ENCODE measurements at places on chromosomes 7 and 10.

GRCh38 chr7:27608776-27609495 is 53.7 kb downstream of the HIBADH start:
- DNase-seq, result no peak

- DNase-seq, result no peak
These were observed 18.3 kb upstream of the ST8SIA6 start for GRCh38 chr10:17472481-17473227.

- no peak for DNase-seq
These were observed 52.7 kb upstream of the VIPR2 start for GRCh38 chr7:159197066-159197975.

- no peak for DNase-seq
These were observed 30.8 kb upstream of the GPAM start for GRCh38 chr10:112214298-112214926.

DNA sequence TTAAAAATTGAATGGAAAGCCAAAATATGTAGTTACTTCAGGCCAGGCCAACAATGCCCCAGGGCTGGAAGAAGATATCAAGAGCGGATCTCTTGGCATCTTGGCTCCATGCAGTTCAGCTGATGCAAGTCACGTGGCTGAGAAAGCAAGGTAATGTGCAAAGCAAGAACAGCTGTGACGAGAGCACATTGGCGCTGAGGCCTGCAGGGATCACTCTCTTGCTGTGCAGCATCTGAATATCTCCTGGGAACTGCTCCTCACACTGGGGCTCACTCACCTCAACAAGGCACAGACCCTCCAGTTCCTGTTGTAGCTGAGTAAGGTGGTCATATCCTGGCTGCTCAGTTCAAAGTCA is 14.0 kb downstream of the AKR1B1 start:
- no peak for DNase-seq

DNA sequence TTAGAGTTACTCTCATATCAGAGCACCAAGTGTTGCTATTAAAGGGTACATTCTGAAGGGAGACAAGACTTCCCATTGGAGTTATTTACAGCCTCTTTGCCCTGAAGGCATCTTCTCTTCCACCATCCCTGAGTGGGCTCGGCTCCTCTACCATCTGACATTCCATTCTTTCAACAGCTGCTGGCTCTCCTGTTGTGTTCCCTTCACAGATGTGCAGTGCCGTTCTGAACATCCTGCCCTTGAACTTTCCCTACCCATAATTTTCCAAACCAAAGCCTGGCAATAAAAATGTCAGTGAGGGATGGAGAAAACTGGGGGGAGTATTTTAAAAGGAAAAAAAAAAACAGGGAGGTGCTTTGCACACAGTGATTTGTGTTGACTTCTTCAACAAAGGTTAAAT is 392.9 kb downstream of the KCNMA1 start:
- no peak for DNase-seq

- no peak for DNase-seq
These were observed 43.8 kb upstream of the INPP5A start for GRCh38 chr10:132493756-132494290.

DNA sequence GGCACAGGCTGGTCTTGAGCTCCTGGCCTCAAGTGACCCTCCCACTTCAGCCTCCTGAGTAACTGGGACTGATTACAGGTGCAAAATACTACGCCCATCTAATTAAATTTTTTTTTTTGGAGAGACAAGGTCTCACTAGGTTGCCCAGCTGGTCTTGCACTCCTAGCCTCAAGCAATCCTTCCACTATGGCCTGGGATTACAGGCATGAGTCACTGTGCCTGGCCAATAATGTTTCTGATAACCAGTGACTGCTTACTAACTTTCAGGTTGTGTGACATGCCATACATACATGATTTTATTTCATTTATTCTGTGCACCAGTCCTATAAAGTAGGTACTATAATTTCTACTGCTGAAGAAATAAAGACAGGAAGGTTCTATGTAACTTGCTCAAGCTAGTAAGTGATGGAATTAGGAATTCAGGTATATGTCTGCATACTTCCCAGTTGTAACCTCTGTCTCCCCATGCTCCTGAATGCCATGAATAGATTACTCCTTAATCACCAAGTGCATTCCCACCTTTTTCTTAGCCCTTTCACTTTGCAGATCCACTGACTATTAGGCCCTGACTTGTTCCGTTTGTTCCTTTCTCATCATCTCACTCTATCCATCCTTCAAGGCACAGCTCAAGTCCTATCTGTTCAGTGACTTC is 28.1 kb downstream of the MCU start:
- no peak for DNase-seq

- no peak for DNase-seq
These were observed 108.8 kb downstream of the ACTR3B start for GRCh38 chr7:152868122-152869040.

DNA sequence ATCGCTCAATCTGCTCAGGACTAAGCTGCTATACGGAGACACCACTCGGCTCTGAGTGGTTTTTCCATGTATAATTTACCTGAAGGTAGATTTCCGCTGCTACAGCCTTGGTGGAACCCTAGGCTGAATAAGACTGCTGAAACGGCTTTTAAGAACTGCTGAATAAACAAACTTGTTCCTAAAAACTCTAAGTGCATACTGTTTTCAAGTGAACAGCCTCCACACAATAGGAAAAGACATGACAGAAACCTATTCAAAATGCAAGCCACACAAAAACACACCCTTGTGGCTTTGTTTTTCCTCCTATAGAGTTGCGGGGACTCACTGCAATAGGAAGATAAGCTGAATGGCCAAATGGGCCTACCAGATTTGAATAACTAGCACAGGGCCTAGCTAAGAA is 117.2 kb downstream of the UBE2H start:
- no peak for DNase-seq
